Cerebellar nuclear complex (tissue), 1 donor: ENCODE measurements at places on chromosomes 7 and 10.

DNA sequence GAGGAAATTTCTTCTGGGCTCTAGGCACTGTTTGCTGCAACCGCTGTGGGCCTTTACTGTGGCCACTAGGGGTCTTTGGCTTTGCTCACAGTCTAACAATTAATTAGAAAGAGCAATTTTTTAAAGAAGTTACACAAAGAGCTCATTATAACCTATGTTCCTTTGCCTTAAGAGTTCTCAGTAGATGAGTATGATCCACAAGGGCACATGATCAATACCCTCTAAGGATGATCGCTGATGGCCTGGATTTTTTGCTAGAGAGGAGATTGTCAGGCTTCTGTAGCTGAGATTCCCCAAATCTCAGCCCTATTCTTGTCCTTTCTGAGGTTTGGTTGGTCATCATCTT lies 80.8 kb upstream of the RHOBTB1 start:
- DNase-seq, result no peak

- no peak for DNase-seq
Measured at GRCh38 chr7:154853727-154854095, 149.2 kb downstream of the PAXIP1 start.

- no peak for DNase-seq
Measured at GRCh38 chr7:28104041-28104541, 76.5 kb downstream of the JAZF1 start.

DNA sequence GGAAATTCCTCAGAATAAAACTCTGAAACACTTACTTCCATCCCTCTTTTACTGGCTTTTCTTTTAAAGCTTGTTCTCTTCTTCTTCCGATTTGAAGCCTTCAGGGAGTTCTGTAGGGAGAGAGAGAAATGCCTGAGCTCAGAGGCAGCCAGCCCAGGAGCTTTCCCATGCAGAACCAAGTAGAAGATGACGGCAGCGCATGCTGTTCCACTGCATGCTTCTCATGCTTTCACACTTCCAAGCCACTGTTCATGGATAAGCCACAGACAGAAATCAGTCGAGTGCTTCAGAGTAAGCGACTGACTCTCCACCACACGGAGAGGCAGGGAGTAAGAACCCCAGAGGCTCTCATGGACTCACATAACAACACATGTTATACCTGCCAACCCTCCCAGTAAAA lies 237.3 kb downstream of the DGKI start:
- DNase-seq, result no peak

GRCh38 chr10:59803714-59804113 lies 50.5 kb upstream of the MRLN start:
- no peak for DNase-seq

DNA sequence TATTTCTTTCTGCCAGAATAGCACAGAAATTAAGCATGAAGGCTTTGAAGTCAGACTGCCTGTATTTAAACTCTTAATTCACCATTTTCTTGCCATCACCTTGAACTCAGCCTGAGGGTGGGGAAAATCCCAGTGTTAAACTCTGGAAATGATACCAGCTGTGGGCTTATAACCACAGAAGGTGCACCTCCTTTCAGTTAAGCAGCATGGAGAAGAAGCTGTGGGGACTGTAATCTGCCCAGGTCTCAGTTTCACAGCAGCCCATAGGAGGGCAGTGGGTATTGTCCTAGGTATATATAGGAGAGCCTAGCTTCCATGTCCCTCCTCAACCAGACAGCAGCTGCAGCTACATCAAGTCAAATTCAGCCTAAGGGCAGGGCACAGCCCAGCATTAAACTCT lies 241.6 kb downstream of the HPSE2 start:
- no peak for DNase-seq

DNA sequence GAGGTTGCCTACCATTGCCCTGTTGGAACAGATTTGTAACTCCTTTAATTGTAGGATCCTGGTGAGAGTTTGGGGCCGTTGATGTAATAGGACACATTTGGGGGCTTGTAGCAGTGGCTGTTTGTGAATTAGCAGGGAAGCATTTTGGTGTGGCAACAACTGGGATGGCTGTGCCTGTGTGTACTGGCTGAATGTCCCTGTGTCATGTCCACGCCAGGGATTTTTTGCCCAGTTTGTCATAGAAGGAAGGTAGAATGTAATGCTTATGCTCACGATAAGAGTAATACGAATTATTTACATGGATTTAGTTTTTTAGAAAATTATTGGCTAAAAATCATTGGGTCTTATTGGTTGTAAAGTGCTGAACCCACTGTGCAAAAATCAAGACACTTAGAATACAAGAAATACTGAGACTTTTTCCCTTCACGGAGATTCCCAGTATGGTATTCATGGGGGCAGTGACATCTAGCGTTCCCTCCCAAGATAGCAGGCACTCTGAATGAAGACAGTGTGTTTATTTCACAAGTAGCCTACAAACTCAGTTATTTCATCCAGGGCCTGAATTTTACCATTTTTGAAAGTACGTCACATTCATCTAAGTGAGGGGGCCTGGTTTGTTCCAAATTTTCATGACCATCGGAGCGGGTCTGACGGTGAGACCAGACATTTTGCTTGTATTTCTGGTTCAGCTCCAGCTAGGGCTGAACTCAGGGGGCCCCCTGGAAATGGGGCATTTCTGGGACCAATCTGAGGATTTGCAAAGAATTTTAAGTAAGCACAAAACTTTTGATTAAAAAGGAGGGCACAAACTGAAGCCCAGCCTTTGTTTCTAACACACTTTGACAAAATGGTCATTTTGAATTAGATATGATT lies 74.7 kb downstream of the CACNB2 start:
- no peak for DNase-seq

- no peak for DNase-seq
Measured at GRCh38 chr7:111953611-111954010, 252.6 kb downstream of the DOCK4 start.

GRCh38 chr7:95246831-95247370 lies 77.4 kb downstream of the PON1 start:
- no peak for DNase-seq

- DNase-seq, result no peak
Measured at GRCh38 chr10:68171539-68172080, 60.3 kb downstream of the ATOH7 start.

DNA sequence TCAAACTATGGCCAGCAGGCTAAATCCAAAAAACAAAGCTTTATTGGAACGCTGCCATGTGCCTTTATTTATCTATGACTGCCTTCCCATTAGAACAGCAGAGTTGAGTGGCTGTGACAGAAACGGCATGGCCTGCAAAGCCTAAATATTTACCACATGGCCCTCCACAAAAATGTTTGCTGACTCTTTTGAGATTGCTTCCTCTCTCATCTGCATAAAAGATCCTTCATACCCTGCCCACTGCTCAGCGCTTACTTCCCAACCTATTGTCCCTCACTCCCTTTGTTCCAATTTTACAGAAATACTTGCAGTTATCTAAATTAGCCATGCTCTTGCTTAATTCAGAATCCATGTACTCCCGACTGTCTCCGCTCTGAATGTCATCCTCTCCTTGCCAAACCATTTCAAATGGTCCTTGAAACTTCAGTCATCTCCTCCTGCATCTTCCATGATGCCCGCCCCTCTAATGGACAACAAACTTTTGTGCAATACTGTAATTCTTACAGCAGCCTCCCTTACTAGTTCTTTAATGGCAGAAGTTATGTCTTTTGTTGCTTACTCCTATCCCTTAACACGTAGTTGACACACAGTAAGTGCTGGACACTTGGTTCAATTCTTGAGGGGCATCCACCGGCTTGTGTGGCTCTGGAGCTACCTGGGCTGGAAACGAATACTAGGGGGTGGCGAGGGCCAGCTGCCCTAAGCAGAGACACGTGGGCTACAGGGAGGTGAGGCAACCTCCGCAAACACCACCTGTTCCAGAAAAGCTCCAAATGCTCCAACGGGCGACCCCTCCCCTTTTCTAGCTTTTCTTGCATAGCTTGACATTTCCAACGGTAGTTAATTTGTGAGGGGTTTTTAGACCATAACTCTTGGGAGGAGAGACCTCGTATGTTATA lies 832 bp downstream of the XRCC2 start:
- no peak for DNase-seq

- no peak for DNase-seq
Measured at GRCh38 chr7:129707910-129708499, 96.5 kb downstream of the NRF1 start.

- no peak for DNase-seq
Measured at GRCh38 chr7:1236132-1236661, 3.5 kb downstream of the UNCX start.

DNA sequence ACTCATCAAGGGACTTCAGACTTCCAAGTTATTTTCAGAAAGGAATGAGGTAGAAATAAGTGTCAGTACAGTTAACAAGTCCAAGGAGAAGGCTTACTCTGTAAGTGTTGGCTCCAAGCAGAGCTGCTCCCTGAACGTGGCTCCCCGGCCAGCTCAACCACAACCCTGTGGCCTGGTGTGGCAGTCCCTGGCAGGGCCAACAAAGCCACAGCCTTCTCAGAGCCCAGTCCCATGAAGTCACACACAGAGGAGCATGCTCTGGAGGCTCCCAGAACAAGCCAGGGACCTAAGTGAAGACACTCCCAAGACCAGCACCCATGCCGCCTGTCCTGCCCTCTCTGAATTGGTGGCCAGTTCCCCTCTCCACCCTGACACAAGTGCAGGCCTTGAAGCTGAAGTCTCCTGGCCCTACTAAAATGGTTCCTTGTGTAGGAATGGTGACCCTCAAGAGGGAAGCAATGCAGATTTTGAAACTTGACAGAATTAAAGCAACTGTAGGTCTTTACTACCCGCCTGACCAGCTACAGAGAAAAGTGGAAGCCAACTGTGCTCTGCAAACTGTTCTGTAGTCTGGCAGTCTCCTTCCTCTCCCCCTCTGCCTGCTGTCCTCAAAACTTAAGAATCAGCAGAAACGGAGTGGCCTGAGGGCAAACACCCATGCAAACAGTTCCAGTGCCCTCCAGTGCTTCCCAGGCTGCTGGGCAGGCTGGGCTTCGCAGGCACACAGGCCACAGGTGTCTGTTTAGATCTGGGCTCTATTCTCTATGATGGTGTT lies 51.1 kb downstream of the NOD1 start:
- no peak for DNase-seq

- DNase-seq, result no peak
Measured at GRCh38 chr7:55212176-55212575, 153.0 kb upstream of the LANCL2 start.

DNA sequence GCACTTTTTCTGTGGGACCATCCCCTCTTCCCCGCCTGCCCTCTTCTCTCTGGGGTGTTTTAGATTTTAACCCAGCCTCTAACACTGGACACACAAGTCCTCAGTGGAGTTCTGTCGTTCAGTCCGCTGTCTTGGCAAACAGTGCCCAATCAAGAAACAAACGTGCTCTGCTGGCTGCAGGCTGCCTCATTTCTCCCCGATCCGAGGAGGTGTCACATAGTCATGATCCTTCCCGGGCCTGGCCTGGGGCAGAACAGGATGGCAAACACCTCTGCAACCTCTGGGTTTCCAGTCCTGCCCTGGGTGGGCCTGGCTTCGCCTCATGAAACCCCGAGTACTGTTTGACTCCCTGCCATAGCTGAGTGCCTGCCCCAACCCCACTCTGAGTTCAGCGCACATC lies 110.9 kb upstream of the INSYN2A start:
- DNase-seq, result no peak

- DNase-seq, result no peak
Measured at GRCh38 chr10:100020886-100021253, 11.1 kb upstream of the DNMBP start.

DNA sequence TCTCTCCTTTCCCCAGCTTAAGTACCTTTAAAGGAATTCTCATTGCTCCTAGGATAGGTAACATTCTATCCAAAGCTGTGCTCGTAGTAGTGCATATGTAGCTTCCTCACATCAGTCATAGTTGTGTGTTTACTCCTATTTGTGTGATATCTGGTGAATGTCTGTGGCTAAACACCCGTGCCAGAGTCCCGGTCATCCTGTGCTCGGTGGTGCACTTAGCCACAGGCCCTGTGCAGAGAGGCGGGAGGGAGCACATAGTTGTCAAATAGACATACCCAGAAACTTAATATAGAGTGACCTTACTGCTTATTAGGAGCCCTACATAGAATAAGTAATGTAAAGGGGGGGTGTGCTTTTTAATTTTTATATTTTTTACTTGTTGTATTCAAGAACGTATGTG lies 76.6 kb downstream of the RBM33 start:
- DNase-seq, result no peak

DNA sequence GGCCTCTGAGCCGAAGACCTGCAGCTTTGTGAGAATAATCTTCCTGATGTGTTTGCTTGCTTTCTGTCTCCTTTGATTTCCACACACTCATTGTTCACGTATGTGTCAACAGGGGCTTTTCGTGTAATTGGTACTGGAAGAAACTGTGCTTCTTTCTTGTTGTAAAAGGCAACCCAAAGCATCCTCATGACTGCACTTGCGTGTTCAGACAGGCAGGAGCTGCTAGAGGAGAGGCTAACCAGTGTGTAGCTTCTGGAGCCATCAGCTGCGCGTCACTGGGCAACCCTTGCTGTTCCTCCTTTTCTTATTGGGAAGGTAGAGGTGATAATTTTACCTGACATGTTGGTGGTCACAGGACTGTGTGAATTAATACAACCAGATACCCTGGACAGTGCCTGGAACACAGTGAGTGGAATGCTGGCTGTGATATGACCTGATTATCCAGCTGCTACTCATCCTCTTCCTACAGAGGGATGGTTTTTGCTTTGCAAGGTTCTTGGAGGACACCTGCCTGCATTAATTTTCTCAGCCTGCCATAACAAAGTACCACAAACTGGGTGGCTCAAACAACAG lies 213.0 kb downstream of the ABCA13 start:
- no peak for DNase-seq

DNA sequence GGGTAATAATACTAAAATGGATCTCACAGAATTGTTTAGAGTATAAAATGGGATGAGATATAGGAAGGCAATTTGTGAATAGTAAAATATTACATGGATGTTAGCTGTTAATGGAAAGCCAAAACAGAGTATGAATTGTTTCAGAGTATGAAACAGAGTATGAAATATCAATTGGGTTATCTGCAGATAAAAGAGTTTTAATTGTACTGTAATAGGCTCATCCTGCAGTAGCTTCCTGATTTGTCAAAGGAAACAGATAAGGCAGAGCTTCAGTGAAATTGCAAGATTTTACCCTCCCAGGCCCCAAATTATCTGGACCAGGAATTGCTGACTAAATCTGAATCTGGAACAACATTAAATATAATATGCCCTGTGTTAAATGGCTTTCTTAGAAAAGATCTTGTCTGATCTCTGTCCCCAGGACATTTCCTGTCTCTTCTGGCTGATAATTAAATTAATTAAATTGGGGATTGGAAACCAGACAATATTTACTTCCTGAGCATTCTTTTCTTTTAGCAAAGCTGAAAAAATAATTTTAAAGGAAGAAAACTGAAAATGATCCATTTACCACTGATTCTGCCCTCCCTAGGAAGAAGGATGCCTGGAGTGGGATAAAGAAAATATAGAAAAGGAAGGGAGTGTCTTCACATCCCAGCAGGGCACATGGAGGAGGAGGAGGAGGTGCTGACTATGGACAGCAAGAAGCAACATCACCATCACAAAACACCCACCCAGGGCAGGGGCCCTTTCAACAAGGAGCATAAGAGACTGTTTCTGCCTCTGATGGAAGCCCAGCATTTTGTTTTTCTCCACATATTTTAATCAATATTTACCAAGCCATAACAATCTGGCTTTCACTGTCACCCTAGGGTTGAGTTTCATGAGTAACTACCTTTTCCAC lies 18.5 kb downstream of the PTN start:
- no peak for DNase-seq

GRCh38 chr7:130356121-130356875 lies 11.7 kb downstream of the CPA5 start:
- no peak for DNase-seq

- DNase-seq, result no peak
Measured at GRCh38 chr7:69498671-69499070, 99.6 kb upstream of the AUTS2 start.

GRCh38 chr7:100090527-100091410 lies 2.0 kb downstream of the COPS6 start:
- no peak for DNase-seq

GRCh38 chr10:107342711-107343110 lies 178.2 kb upstream of the SORCS1 start:
- DNase-seq, result no peak
